ENCODE measurements at places on chromosomes 5 and 9.

- DNase-seq = no peak
These were observed 5.7 kb downstream of the MEGF10 start for GRCh38 chr5:127296321-127296720.

DNA sequence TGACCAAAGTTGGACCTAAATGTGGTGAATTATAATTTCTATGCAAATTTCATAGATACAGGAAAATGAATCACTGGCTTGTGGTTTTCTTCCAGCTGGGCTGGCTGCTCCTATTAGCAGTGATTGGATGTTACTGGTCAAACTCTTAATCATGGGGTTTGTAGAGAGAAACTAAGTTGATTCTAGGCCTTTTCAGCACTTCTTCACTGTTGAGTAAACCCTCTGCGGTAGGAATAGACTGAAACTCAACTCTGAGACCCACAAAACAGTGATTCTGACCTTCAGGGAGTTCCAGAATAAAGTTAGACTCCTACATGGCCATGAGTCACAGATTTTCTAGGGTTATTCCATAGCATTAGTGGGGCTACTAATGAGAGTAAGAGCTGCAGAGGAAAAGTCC lies 47.9 kb upstream of the FKTN start:
- DNase-seq = no peak

DNA sequence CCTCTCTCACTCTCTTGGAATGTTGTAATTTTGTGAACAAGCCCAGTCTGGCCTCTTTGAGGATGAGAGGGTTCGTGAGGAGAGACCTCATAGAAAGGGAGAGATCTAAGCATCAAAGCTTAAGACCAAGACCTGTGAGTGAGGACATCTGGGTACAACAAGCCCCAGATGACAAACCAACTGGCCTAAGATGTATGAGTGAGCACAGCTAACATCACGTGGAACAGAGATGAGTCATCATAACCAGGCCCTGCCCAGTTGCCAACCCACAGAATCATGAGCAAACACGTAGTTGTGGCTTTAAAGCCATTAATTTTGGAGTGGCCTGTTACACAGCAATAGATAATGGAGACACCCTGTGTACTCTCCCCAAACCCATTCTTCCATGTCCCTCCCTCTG lies 439.1 kb upstream of the KIF2A start:
- DNase-seq = no peak

GRCh38 chr5:3325972-3326840 lies 269.4 kb upstream of the IRX1 start:
- no peak for DNase-seq

DNA sequence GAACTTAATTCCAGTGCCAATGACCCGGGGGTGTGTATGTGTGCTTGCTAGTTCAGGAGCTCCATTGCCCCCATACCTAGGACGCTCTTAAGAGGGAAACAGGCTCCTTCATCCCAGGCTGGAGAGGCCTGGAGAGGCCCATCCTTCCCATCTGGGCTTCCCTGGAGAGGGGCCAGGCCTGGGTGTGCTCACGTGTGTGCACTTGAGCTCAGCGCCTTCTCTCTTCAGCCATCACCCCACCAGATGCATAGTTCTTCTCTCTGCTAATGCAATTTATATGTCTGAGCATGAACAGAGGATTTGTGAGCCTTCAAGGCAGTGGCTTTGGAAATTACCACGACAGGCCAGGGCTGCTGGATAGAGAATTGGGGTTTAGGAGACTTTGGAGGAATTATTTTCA lies 48.6 kb upstream of the SHB start:
- DNase-seq = no peak

DNA sequence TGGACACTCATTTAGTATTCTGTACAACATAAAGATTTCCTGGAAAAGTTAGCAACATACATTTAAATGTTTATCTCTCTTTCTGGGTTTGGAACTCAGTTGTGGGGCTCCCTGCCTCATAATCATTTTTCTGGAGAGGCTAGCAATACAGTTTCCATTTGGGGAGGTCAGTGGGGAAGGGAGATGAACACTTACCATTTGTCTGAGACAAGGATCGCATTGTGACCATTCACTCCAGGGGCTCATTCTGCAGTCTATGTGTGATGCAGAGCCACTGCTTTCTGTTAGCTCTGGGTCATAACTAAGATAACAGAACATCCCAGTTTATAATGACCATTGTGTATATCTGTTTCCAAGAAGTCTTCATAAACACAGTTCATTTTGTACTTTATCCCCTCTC lies 22.4 kb downstream of the C9 start:
- DNase-seq = no peak

DNA sequence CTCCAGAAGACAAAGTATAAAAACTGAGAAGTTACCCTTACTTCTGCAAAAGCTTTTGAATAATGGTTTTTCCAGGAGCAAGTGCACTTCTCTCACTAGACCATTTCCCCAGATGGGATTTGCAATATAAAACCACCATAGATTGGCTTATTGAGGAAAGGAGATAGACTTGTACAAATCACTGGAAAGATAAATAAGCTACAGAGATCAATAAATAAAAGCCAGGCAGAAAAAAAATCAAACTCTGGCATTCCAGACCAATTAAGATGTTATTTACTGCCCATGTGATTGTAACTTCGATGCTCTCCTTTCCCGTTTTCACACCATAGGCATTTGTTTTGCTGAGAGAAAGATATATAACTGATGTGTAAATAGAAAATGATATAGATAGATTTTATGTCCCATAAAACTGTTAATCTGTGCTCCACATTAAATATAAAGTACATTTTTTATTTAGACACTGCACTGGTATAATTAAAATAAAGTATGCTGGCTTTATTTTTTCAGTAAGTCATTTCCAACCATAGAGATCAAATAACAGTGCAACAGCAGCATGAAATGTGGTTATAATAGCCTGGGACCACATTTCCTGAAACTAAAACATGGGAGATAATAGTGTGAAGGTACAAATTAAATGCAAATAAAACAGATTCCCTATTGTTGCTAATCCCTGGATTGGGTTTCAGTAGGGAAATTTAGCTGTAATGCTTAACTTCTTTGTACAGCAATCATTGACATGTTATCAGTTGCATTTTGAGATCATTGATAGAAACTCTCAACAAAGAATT lies 177.7 kb downstream of the NR2F1-AS1 start:
- DNase-seq = no peak

DNA sequence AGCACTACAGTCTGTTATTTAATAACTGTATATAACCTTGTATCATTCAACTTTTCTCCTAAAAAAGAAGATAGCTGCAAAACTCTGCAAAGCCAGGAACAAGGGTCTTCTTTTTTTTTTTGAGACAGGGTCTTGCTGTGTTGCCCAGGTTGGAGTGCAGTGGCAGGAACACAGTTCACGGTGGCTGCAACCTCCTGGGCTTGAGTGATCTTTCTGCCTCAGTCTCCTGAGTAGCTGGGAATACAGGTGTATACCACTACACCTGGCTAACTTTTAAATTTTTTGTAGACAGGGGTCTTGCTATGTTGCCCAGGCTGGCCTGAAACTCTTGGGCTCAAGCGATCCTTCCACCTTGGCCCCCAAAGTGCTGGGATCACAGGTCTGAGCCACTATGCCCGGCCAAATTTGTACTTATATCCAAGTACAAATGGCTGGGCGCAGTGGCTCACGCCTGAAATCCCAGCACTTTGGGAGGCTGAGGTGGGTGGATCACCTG lies 19.2 kb downstream of the RIOK2 start:
- DNase-seq = no peak

GRCh38 chr5:154506049-154506715 lies 28.2 kb upstream of the HAND1 start:
- no peak for DNase-seq

DNA sequence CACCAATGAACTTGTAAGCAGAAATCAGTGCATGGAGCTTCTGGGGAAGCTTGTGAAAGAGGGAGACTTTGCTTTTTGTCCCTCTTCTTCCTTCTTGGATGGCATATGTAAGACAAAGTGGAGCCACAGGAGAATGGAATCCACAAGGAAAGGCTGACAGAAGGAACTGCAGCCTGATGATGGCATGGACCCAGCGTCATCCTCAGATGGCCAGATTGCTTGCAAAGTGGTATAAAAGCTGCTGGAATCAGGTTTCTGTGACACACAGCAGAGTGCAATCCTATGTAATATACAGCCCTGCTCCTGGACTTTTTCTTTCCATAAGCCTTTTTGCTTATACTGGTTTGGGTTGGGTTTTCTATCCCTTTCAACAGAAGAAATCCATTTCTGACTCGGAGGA lies 31.4 kb upstream of the SPARC start:
- DNase-seq = no peak

GRCh38 chr5:115946655-115947054 lies 15.6 kb upstream of the LVRN start:
- DNase-seq = no peak

DNA sequence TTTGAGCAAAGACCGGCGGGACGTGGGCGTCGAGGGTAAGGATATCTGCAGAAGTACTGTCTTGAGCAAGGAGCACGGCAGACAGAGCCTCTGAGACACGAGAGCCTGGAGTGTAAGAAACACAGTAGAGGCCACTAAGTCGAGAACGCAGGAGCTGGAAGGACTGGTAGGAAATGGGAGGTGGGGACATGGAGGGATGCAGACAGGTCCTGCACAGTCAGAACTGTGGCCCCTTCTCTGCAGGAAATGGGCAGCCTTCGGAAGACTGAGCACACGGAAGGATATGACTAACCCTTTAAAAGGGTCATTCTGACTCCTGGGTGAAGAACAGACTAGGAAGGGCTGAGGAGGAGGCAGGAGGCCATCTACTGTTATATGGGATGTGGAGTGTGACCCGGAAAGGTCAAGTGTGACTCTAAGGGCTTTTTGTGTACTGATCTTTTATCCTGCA lies 1.4 kb upstream of the CAMSAP1 start:
- DNase-seq = no peak

- DNase-seq = no peak
These were observed 29.2 kb upstream of the IL13 start for GRCh38 chr5:132628814-132629213.

GRCh38 chr5:157459715-157460599 lies at the start of gene NIPAL4:
NIPAL4 (plus strand) TSS chr5:157460213; CDS start chr5:157460321, 108 bp downstream.
- no peak for DNase-seq

DNA sequence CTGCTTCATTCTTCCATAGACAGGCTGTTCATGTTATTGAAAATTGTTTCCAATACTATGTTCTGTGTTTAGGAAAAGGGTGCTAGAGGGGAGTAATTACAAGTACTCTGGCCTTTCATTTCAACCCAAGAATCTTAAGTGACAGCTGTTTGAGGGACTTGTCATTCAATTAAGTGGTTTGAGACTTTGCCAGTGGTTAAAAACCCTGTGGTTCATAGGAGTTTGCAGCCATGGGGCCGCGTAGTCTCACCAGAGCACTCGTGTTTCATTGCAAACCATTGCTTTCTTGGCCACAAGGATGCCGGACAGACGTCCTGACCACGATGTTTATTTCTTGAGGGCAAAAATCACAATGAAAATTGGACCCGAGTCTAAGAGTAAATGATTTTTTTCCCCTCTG lies 248.8 kb downstream of the NNT start:
- DNase-seq = no peak

DNA sequence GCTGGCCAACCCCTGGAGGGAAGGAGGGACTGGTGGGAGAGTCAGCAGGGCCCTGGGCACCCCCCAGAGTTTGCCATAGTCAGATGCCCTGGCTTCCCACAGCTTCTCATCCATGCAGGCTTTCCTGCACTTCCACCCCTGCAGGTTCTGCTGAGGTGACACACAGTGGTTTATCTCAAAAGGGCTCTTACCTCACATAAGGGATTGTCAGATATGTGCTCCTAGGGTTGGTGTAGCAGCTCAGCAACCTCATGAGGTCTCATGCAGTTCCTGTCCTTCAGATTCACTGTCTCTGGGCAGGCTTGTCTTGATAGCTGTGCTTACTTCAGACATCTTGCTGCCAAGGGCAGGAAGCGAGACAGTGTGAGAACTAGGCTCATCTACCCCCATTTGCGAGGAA lies 143.4 kb downstream of the KDM4C start:
- DNase-seq = no peak

- DNase-seq = no peak
These were observed 589.5 kb downstream of the IRX1 start for GRCh38 chr5:4185127-4185526.

DNA sequence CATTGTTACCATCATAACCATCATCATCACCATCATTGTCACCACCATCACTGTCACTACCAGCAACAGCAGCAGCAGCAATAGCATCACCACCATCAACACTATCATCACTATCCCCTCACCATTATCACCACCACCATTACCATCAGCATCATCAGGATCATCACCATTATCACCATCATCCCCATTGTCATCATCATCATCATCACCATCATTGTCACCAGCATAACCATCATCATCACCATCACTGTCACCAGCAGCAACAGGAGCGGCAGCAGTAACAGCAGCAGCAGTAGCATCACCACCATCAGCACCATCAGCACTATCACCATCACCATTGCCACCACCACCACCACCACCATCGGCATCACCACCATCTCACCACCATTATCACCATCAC lies 48.4 kb downstream of the S1PR3 start:
- DNase-seq = no peak

- no peak for DNase-seq
These were observed 297.2 kb downstream of the SPOCK1 start for GRCh38 chr5:137201876-137202275.

GRCh38 chr5:169344629-169345028 lies 43.7 kb upstream of the SLIT3 start:
- DNase-seq = no peak

- no peak for DNase-seq
These were observed 40.8 kb downstream of the LIFR start for GRCh38 chr5:38515646-38516045.
